ENCODE measurements at places on chromosomes 12 and 14. TPM values are rescaled to one million over a fixed set of nuclear protein-coding genes. Genes with fewer than 3 reads are reported as not detected.

- H3K4me1 ChIP-seq: peaks cover 39% of the 10 kb centered on the region
- DNase-seq: no peak
- H3K36me3 ChIP-seq: no peaks in the 10 kb centered on the region
- peaks cover 22% of the 10 kb centered on the region for H3K27me3 ChIP-seq
- H3K4me3 ChIP-seq: peak overlapping the region; percentile 71
- peak overlapping the region; percentile 87 for H3K27ac ChIP-seq
Observed at GRCh38 chr14:22820731-22821130, 5.5 kb upstream of the SLC7A7 start.

DNA sequence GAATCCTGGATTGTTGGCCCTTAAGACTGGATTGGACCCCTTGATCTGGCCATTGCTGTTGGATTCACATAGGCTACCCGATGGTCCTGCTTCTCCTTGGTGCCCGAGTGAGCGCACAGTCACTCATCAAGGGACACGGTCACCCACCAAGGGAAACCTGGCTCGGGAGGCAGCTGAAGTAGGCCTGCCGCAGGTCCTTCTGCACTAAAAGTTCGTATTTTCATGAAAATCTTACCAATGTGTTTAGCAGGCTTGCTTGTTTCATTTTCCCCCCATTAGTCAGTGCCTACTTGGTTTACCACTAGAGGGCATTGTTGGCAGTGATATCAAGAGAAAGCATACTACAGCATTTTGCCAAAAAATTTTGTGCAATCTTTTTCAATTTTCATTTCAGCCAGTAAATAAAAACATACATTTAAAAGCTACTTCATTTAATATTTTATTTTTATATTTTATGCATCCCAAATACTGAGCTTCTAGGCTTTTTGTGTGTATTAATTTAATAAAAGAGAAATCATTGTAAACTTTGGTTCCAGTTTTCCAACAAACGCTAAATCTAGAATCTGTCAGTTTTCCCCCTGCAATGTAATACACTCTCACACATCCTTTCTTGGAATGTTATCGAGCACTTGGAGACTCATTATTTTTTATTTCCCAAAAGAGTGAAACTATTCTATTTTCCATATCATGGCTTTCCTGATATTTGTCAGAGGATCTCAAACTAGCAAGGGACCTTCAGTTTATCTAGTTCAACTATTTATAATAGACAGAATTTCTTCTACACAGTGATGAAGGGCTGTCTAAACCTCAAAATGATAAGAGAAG, 116.7 kb downstream of the LMNTD1 start:
- no peak for DNase-seq
- no peak overlapping the region for H3K27ac ChIP-seq
- H3K27me3 ChIP-seq: peaks cover 3% of the 10 kb centered on the region
- H3K4me3 ChIP-seq: no peak overlapping the region

DNA sequence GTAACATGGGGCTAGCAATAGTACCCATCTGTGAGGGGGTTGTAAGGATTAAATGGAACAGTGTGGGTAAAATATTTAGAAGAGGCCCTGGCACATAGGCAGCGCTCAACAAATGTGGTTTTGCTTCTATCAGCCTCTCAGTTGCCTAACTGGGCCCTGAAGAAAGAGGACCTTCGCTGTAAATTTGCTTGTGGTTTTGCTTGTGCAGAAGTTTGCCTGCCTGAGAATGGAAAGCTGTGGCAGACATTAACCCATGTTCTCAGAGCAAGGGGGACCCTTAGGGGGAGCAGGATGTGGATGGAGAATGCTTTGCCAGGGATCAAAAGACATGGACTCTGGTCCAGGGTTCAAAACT, 160.1 kb downstream of the BRMS1L start:
- DNase-seq: no peak
- H3K27ac ChIP-seq: no peak overlapping the region
- H3K36me3 ChIP-seq: no peaks in the 10 kb centered on the region
- H3K4me3 ChIP-seq: no peak overlapping the region

Gene KCNJ8
- total RNA-seq: 7.8 TPM

Gene CLEC6A
- not detected for total RNA-seq

Measured in type B pancreatic cell (in vitro differentiated cells).